Mesenteric fat pad (tissue), 1 donor: ENCODE measurements at places on chromosomes 5 and 9. TPM values are rescaled to one million over a fixed set of nuclear protein-coding genes. Genes with fewer than 3 reads are reported as not detected.

GRCh38 chr9:108473209-108474112, 382.3 kb downstream of the ACTL7B start:
- no peak for DNase-seq

DNA sequence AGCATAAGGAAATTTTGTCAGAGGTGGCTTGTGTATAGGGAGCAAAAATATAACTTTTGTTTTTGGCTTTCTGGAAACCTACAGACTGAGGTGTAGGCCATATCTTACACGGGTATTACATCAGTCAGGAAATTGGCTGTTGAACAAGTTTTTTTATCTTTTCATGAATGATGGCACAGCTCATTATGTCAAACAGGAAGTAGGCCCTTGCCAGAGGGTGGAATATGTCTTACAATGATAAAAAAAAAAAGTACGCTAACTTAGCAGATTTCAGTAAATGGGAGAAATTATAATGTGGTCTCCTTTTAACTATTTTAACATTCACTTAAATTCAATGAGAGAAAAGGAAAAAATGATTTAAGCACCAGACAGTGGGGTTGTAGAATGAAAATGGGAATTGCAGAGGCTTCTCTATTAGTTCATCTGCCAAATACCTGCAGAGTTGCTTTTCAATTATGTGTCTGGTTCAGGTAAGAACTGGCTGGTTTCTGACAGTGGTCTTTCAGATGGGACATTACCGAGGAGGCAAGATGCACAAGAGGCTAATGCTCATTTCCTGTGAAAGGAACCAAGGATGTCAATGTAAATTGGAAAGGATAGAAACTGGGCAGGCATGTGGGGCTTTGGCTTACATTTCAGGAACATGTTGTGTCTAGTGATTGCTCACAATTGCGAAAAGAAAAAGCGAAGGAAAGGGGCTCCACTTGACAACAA, 169.9 kb downstream of the NNT start:
- DNase-seq: no peak

DNA sequence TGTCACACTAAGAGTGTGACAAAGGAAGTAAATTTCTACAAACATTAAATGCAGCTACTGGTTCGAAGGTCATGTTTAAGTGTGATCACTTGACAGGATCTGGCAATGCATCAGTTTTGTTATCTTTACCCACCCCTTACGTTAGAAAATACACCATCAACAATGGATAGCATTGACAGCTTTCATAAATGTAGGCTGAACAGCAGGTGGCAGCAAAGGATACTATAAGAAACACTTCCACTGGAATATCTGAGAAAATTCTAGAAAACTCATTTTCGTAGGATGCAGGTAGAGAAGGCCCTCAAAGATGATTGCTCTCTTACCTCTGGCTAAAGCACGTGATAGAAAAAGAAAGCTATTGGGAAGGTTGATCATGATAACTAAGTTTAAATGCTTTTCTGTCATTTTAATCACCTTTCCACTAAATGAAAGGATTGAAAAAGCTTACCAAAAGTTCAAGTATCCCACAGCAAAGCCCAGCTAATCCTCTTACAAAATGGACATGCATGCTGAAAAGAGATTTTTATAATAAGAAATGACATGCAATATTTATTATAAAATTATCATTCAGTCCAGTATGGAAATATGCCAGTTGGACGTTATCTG, 292.5 kb downstream of the PARP8 start:
- DNase-seq: no peak

DNA sequence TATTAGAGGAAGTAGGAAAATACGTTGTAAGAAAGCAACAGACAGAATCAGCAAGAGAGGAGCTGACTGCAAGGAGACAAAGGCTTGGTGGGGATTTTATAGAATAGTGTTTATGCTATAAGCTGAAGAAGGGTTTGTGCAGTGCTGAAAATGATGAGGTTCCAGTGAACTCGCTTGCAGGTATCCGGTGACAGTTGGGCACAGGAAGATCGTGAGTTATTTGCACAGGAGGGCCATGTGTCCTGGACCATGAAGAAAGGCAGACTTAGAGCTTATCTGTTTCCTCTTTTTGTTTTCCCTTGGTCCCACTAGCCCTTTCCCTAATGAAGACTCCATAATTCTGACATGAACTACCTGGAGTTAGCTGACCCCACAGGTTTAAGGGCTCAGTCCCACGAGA, 61.4 kb downstream of the NXNL2 start:
- DNase-seq: no peak

DNA sequence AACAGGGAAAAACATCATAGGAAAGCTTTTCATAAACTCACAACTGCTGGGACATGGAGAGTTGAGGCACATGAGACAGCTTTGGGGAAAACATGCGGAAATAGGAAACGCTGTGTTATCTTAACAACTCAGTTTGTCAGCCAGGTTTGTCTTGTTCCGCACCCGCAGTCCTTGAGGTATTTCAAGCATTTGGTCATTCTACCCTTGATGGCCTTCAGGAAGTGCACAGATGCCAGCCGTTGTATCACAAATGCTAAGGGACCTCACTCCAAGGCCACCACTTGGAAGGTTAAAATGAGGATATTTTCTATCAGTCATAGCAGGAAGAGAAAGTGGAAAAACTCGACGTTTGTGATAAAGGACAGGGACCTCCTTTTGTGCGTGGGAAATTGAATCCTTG, 83.8 kb downstream of the TRIO start:
- DNase-seq: no peak

- DNase-seq: no peak
Measured at GRCh38 chr5:161432798-161433197, 113.7 kb downstream of the GABRB2 start.

GRCh38 chr5:13212886-13213285, 731.6 kb downstream of the DNAH5 start:
- no peak for DNase-seq

DNA sequence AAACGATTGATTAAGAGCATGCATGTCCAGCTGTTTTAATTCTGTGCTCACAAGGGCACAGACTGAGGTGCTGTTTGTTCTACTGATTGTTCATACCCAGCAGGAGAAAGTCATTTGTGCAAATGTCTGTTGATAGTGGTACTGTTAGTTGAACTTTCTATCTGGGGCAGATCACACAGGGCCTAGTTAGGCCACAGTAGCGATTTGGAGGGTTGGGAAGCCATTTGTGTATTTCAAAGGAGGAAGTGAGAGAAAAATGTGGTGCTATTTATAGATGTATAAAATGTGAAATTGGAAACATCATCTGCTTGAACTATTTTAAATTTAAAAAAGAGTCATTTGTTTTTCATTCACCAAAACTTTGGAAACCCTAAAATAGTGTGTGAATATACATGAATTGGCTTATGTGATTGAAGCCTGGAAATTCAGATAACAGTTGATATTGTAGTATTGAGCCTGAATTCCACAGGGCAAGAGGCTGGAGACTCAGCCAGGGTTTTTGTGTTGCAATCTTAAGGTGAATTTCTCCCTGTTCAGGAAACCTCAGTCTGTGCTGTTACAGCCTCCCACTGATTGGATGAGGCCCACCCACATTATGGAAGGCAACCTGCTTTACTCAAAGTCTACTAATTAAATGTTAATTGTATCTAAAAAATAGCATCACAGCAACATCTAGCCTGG, 162.0 kb upstream of the CDKN2B start:
- DNase-seq: no peak

GRCh38 chr5:59758566-59758965, 135.0 kb downstream of the PDE4D start:
- DNase-seq: no peak

DNA sequence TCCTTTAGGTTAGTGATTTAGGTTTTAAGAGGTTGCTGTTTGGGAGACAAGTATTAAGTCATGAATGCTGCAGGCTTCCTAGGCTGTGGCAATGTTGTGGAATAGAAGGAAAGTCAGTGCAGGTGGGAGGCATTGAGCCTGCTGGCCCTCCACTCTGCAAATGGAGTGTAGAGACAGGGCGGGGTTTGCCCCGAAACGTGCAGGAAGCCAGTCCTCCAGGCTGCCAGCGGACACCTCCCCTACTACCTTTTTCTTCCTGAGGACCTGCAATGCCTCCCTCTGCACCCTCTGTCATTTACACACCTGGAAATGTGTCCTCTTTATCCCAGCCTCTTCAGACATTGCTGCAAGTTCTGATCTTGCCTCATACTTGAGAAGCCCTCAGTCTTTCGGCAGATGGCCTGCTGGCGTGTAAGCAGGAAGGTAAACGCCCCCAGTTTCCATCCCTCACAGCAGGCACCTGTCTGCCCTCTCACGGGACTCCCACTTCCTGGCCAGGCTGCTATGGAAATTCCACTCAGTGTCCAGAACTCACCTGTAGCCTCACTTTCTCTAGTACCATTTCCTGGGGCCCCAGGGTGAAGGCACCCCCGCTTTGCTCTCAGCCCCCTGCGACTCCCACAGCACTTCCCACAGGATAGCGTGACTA, 81.6 kb upstream of the BOD1 start:
- no peak for DNase-seq

DNA sequence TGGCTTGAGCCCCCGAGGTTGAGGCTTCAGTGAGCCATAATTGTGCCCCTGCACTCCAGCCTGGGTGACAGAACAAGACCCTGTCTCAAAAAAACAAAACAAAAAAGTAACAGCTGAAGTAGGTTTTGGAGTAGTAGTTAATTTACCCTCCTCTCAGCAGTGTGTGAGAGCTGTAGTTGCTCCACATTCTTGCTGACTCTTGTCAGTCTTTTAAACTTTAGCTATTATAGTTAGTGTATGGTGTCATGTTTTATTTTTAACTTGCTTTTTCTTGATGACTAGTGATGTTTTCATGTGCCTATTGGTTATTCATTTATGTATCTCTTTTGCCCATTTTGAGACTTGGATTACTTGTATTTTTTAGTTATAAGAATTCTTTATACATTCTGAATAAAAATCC, 52.9 kb upstream of the DHFR start:
- no peak for DNase-seq

DNA sequence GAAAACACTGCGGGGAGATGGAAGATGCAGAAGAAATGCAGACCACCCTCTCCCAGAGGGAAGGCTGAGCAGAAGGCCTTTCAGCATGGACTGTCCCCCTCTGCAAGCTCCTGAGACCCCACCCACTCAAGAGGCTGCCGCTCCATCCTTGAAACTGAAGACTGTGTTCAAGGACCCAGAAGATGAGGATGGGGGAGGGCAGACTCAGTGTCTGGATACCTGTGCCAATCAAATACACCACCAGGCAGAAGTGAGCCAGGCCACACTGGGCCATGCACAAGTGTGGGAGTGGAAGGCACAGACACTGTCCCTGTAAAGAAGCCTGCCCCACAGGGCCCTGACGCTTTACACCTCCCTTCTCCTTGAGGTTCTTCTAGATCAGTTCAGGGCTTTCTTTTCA, 40.0 kb upstream of the IPPK start:
- peak; percentile 59 for DNase-seq

GRCh38 chr9:14097215-14097614, 216.7 kb downstream of the NFIB start:
- no peak for DNase-seq

GRCh38 chr9:128636024-128636390, 20.6 kb downstream of the DYNC2I2 start:
- no peak for DNase-seq

DNA sequence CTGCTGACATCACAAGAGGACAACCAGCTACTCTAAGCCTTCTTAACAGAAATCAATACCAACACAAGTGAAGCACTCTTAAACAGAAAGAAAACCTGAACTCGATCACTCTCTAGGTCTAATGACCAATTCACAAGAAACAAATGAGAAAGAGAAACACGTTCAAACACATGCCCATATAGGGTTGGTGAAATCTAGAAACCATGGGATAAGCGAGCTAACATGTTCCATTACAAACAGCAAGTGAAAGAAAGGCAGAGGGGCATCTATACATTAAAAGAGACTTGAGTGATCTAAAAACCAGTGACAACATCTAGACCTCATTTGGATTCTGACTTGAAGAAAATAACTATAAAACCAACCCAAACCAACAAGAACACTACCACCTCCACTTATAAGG, 74.9 kb upstream of the RETREG1 start:
- DNase-seq: no peak

DNA sequence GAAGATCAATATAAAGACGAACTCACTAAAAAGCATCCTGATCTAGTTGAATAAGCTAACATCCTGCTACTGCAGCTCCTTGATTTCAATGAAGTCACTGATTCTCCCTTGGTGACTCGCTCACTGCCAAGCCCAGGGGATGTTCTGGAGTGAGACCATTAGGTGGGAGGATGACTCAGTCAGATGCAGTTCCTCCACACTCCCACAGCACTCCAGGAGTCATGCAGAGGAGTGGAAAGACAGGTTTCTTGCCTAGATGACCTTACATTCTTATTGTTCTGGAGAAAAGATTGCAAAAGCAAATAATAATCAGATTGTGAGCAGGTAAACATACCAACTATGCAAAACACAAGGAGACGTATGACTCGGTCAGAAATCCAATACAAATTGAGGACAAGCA, 15.3 kb downstream of the GCNT4 start:
- no peak for DNase-seq

DNA sequence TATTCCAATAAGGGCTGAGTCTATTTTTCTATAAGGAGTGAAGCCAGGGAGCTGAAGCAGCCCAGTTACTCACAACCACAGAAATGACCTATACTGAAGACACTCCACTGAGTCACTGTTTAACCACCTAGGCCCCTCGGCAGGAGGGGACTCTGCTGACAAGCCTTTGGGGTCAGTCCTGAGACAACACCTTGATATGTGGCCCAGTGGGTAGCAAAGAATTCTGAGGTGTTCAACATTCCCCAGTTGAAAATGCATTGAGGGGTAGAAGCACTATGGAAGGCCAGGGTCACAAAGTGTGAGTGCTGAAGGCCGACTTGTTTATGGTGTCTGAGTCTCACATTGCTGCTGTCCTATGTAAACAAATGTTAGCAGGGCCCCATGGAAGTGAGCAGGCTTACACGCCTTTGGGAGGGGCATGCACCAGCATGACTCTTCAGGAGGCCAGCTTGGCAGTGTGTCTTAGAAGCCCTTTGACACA, 112.6 kb upstream of the NFIL3 start:
- DNase-seq: no peak

Gene C9
- not detected for total RNA-seq

Gene PLPP7
- 13.9 TPM for total RNA-seq

Gene DIRAS2
- not detected for total RNA-seq

Gene CNTNAP3B
- 20.1 TPM for total RNA-seq

Gene NREP
- total RNA-seq: 6.8 TPM

Gene FYB1
- total RNA-seq: 27.8 TPM

Gene NIPAL4
- not detected for total RNA-seq

Gene PCDHB9
- total RNA-seq: 1.0 TPM

Gene PCA3
- total RNA-seq: not detected

Gene GPR150
- 0.32 TPM for total RNA-seq
